GM12878 (cell line): ENCODE measurements at places on chromosomes 1 and 21. TPM values are rescaled to one million over a fixed set of nuclear protein-coding genes. Genes with fewer than 3 reads are reported as not detected.

Gene TACSTD2
- total RNA-seq = 5.1 and 6.7 TPM in 2 replicates

Gene ATP6V1G3
- total RNA-seq = not detected in 2 replicates

GRCh38 chr1:209387969-209388329 lies 195.6 kb upstream of the CAMK1G start:
- no peaks in the 10 kb centered on the region for H3K27me3 ChIP-seq
- H3K36me3 ChIP-seq = no peaks in the 10 kb centered on the region
- H3K4me1 ChIP-seq = no peaks in the 10 kb centered on the region
- H3K4me3 ChIP-seq = no peak overlapping the region
- DNase-seq = no peak

DNA sequence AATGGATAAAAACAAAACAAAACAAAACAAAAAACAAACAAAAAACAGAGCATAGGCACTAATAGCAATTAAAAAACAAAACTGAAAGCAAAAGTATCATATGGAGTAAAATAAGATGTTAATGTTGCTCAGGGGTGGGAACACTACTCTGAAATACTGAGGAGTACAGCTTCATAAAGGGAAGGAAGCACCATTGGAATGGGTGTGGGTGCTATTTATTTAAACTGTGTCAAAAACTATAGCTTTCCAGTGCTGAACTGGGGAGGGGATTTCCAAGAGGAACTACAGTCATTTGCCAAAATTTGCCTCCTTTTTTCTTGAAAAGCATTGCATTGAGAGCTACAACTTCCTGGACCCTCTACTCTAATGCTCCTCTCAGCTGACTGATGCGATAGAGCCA lies 40.0 kb downstream of the SPTA1 start:
- no peaks in the 10 kb centered on the region for H3K36me3 ChIP-seq
- no peak for DNase-seq
- no peak overlapping the region for H3K4me3 ChIP-seq
- no peak overlapping the region for H3K27ac ChIP-seq
- peaks cover 2% of the 10 kb centered on the region; the same call in 1 of the 2 replicates for H3K4me1 ChIP-seq

Gene C1orf53
- total RNA-seq = 0.77 and 0.85 TPM in 2 replicates

DNA sequence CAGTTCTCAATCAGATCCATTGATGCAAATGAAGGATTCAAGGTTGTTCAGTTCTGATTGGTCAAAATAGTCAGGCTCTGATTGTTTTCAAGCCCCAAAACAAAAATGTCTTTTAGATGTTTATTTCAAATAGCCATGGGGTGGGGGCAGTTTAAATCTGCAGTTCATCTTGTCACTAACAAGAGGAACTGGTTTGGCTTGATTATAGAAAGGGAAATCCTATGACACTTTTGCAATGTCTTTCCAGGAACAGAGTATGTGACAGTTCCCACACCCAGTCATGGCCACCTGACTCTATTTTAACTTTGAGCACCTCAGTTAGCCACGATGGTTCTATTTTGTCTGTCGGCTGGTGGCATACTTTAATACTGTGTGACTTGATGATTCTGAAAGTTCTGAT lies 1544.1 kb downstream of the PLA2G4A start:
- H3K4me1 ChIP-seq = no peaks in the 10 kb centered on the region
- DNase-seq = no peak
- H3K27ac ChIP-seq = no peak overlapping the region
- no peak overlapping the region for H3K4me3 ChIP-seq
- H3K36me3 ChIP-seq = no peaks in the 10 kb centered on the region

Gene GON4L
- total RNA-seq = 34.6 and 38.8 TPM in 2 replicates

Gene OVAAL
- not detected in 2 replicates for total RNA-seq

GRCh38 chr1:28170001-28170596 lies 6.4 kb downstream of the PTAFR start:
- no peaks in the 10 kb centered on the region for H3K36me3 ChIP-seq
- peaks cover 58% of the 10 kb centered on the region for H3K4me1 ChIP-seq
- no peak overlapping the region; the same call in 1 of the 2 replicates for H3K27ac ChIP-seq
- DNase-seq = no peak

GRCh38 chr1:89304572-89305230 lies 32.0 kb upstream of the GBP5 start:
- no peak overlapping the region for H3K4me3 ChIP-seq
- H3K36me3 ChIP-seq = no peaks in the 10 kb centered on the region
- H3K27ac ChIP-seq = no peak overlapping the region
- peaks cover 5% of the 10 kb centered on the region; the same call in 1 of the 2 replicates for H3K4me1 ChIP-seq
- no peak for DNase-seq
- no peaks in the 10 kb centered on the region for H3K27me3 ChIP-seq

DNA sequence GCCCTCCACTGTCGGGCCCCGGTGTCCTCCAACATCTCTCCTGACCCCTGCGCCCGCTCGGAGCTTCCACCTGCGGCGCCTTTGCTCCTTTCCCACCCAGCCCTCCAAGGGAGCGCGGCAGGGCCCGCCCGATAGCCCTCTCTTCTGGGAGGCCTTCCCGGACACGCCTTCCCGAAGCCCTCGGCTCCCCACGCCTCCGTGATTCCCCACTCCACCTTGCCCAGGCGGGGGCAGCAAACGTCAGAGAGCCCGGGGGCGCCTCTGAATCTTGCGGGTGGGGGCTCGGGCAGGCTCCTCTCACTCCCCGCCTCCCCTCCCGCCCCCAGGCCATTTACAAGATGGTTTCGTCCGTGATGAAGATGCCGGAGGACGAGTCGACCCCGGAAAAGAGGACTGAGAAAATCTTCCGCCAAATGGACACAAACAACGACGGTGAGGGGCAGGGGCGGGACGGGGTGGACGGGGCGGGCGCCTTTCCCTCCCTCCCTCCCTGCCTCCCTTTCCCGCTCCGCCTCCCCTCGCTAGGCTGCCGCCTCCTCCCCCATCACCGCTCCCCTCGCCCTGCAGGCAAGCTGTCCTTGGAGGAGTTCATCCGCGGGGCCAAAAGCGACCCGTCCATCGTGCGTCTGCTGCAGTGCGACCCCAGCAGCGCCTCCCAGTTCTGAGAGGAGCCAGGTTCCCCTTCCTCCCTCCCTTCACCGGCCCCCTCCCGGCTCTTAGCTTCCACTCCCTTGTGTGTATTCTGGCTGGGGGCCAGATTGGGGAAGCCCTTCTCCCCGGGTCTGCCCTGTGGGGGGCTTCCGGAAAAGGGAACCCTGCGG lies 7.1 kb downstream of the HPCA start:
- H3K27ac ChIP-seq = no peak overlapping the region
- peak overlapping the region; percentile 55; the same call in 1 of the 2 replicates for H3K4me3 ChIP-seq
- DNase-seq = no peak
- H3K4me1 ChIP-seq = no peaks in the 10 kb centered on the region
- no peaks in the 10 kb centered on the region for H3K36me3 ChIP-seq

GRCh38 chr1:41708332-41708731 lies 210.4 kb downstream of the HIVEP3 start:
- no peaks in the 10 kb centered on the region for H3K27me3 ChIP-seq
- H3K4me1 ChIP-seq = peaks cover 5% of the 10 kb centered on the region
- DNase-seq = no peak
- H3K27ac ChIP-seq = no peak overlapping the region
- no peaks in the 10 kb centered on the region for H3K36me3 ChIP-seq
- H3K4me3 ChIP-seq = no peak overlapping the region

Gene CIART
- total RNA-seq = 0.54 and 1.4 TPM in 2 replicates

GRCh38 chr1:86271046-86271445 lies 114.5 kb upstream of the COL24A1 start:
- H3K27me3 ChIP-seq = no peaks in the 10 kb centered on the region
- H3K36me3 ChIP-seq = no peaks in the 10 kb centered on the region
- H3K4me1 ChIP-seq = no peaks in the 10 kb centered on the region
- H3K27ac ChIP-seq = no peak overlapping the region
- DNase-seq = no peak

GRCh38 chr1:2533365-2533764 lies 3.3 kb upstream of the HES5 start:
- DNase-seq = no peak
- H3K27me3 ChIP-seq = peaks cover 6% of the 10 kb centered on the region
- no peak overlapping the region for H3K4me3 ChIP-seq
- no peaks in the 10 kb centered on the region for H3K36me3 ChIP-seq

DNA sequence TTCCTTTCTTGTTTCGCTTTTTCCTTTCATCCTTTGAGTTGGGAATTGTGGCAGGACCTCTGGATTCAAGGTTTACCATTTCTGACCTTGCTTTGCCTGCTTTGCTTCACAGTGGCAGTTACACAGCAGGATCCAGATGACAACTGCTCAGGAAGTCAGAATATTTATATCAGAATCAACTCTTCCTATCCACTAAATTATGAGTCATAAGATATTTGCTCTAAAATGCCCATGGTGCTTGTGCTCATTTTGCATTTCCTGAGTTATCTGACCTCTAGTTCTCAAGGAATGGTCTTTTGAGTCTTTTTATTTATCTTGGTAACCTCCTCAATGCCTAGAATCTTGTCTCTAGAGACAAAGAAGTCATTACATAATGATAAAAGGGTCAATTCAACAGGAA lies 290.8 kb downstream of the LRRC7 start:
- no peak for DNase-seq
- H3K27me3 ChIP-seq = no peaks in the 10 kb centered on the region
- H3K27ac ChIP-seq = no peak overlapping the region
- H3K36me3 ChIP-seq = no peaks in the 10 kb centered on the region
- H3K4me3 ChIP-seq = no peak overlapping the region

GRCh38 chr1:216306830-216307229 lies 116.4 kb downstream of the USH2A start:
- no peak for DNase-seq
- H3K27ac ChIP-seq = no peak overlapping the region
- H3K4me1 ChIP-seq = no peaks in the 10 kb centered on the region

Gene DIO1
- total RNA-seq = not detected in 2 replicates

Gene CFHR2
- not detected in 2 replicates for total RNA-seq

Gene PDE4B
- total RNA-seq = 5.7 and 6.3 TPM in 2 replicates

GRCh38 chr1:230026572-230026971 lies 40.5 kb upstream of the GALNT2 start:
- no peak for DNase-seq
- no peaks in the 10 kb centered on the region for H3K36me3 ChIP-seq
- H3K4me3 ChIP-seq = no peak overlapping the region
- no peaks in the 10 kb centered on the region for H3K4me1 ChIP-seq
- no peak overlapping the region for H3K27ac ChIP-seq
- H3K27me3 ChIP-seq = no peaks in the 10 kb centered on the region

GRCh38 chr1:66671455-66671854 lies 80.8 kb upstream of the DYNLT5 start:
- no peaks in the 10 kb centered on the region for H3K36me3 ChIP-seq
- H3K27ac ChIP-seq = no peak overlapping the region
- no peaks in the 10 kb centered on the region; the same call in 1 of the 2 replicates for H3K27me3 ChIP-seq
- H3K4me3 ChIP-seq = no peak overlapping the region
- DNase-seq = no peak

DNA sequence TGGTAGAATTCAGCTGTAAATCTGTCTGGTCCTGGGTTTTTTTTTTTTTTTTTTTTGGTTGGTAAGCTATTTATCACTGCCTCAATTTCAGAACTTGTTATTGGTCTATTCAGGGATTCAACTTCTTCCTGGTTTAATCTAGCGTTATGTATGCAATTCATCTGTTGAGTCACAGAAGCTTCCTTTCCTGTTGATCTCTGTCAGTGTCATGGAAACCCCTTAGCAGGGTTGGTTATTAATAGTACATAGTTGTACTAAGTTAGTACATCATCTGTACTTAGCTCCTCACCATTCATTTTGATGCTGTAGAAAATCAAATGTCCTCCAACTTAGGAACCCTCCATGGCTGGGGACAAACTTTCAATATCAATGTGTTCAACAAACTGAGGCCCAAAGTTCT lies 51.0 kb upstream of the BARHL2 start:
- H3K27ac ChIP-seq = no peak overlapping the region
- H3K4me3 ChIP-seq = no peak overlapping the region
- no peaks in the 10 kb centered on the region for H3K36me3 ChIP-seq
- H3K4me1 ChIP-seq = no peaks in the 10 kb centered on the region
- no peaks in the 10 kb centered on the region for H3K27me3 ChIP-seq
- no peak for DNase-seq

GRCh38 chr1:233790662-233791371 lies 113.7 kb upstream of the SLC35F3 start:
- H3K27me3 ChIP-seq = no peaks in the 10 kb centered on the region
- no peaks in the 10 kb centered on the region for H3K36me3 ChIP-seq
- no peaks in the 10 kb centered on the region for H3K4me1 ChIP-seq
- H3K27ac ChIP-seq = no peak overlapping the region
- H3K4me3 ChIP-seq = no peak overlapping the region

- peaks cover 73% of the 10 kb centered on the region for H3K4me1 ChIP-seq
- no peaks in the 10 kb centered on the region for H3K36me3 ChIP-seq
- no peaks in the 10 kb centered on the region for H3K27me3 ChIP-seq
- peak overlapping the region; percentile 9; the same call in 1 of the 2 replicates for H3K4me3 ChIP-seq
- no peak for DNase-seq
Observed at GRCh38 chr1:23592209-23592892, 33.0 kb upstream of the ID3 start.

DNA sequence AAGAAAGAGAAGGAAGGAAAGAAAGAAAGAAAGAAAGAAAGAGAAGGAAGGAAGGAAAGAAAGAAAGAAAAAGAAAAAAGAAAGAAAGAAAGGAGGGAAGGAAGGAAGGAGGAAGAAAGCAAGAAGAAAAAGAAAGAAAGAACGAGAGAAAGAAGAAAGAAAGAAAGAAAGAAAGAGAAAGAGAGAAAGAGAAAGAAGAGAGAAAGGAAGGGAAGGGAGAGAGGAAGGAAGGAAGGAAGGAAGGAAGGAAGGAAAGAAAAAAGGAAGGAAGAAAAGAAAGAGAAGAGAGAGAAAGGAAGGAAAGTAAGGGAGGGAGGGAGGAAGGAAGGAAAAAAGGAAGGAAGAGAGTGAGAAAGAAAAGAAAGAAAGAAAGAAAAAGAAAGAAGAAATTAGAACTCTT lies 95.4 kb upstream of the ZNF281 start:
- no peak overlapping the region for H3K27ac ChIP-seq
- H3K4me1 ChIP-seq = no peaks in the 10 kb centered on the region

DNA sequence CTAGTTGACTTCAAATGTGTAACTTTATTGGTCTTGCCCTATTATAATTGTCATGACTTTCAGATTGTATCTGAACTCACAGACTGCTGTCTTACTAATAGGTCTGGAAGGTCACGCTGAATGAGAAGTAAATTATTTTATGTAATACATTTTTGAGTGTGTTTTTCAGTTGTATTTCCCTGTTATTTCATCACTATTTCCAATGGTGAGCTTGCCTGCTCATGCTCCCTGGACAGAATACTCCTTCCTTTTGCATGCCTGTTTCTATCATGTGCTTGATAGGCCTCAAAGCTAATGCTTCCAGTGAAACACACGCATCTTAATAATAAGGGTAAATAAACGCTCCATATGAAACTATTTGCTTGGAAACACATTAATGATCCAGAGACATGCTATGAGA lies 7.3 kb downstream of the RGS4 start:
- no peaks in the 10 kb centered on the region for H3K36me3 ChIP-seq
- no peaks in the 10 kb centered on the region for H3K4me1 ChIP-seq
- H3K27ac ChIP-seq = no peak overlapping the region

DNA sequence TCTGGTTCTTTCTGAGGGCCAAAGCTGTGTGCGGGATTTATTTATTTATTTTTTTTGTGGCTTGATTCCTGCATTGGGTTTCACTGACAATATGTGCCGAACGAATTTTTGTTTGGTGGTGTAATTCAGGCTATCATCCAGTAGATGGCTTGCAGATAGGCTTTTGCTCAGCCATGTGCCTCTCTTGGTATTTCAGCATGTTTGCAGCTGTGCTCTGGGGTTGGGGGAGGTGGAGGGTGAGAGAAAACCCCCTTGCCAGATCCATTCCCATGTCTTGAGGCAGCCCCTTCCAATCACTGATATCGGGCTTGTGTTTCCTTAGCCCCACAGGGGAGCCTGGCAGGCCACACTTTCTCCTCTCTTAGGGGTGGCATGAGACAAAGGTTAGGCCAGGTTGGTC lies 302.4 kb downstream of the PTGER3 start:
- no peak for DNase-seq
- no peak overlapping the region for H3K4me3 ChIP-seq
- no peaks in the 10 kb centered on the region for H3K4me1 ChIP-seq
- no peaks in the 10 kb centered on the region for H3K27me3 ChIP-seq
- H3K27ac ChIP-seq = no peak overlapping the region
- no peaks in the 10 kb centered on the region for H3K36me3 ChIP-seq

Gene DMBX1
- total RNA-seq = not detected in 2 replicates

Gene TNFRSF1B
- total RNA-seq = 78.8 and 87.2 TPM in 2 replicates
